ENCODE measurements at places on chromosomes 13 and 19.

DNA sequence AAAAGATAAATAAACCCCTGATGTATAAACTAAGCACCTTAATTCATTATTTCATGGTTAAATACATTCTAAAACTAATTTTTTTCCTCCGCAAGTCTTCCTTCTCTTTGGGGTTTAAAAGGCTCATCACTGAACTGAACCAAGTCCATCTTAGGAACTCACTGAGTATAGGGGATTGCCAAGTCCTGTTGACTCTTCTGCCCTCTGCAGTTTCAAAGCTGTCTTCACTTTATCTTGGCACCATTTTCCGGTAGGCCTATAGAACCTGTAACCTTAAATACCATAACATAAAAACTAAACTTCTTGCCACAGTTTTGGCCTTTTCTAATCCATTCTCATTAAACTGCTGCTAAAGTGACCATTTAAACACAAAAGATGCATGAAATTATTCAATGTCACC is 66.5 kb upstream of the USPL1 start:
- DNase-seq = no peak

- peak; percentile 24 for DNase-seq
These were observed 2.6 kb downstream of the POU2F2 start for GRCh38 chr19:42129399-42130253.

GRCh38 chr19:54201980-54202379 is 1.3 kb downstream of the RPS9 start:
- DNase-seq = no peak

DNA sequence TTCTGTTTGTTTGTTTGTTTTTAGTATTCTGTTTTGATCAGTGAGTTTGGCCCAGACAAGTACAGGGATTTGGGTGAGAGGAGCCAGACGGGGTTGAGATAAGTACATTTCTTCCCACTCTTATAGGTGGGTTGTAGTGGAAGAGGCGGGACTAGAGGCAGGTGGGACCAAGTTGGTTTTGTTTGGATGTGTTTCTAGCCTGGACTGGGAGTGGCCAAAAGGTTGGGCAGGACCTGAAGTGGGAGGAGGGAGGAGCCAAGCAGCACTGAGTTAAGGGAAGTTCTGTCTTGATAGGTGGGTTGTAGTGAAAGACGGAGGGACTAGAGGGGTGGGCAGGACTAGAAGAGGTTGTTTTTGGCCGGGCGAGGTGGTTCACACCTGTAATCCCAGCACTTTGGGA is 9.0 kb downstream of the DNASE2 start:
- no peak for DNase-seq

GRCh38 chr19:46040952-46041500 is at the start of gene IGFL4:
Gene IGFL4, minus strand, starts transcription at chr19:46041002. Its CDS starts 40 bp downstream, at chr19:46040962.
- DNase-seq = no peak

DNA sequence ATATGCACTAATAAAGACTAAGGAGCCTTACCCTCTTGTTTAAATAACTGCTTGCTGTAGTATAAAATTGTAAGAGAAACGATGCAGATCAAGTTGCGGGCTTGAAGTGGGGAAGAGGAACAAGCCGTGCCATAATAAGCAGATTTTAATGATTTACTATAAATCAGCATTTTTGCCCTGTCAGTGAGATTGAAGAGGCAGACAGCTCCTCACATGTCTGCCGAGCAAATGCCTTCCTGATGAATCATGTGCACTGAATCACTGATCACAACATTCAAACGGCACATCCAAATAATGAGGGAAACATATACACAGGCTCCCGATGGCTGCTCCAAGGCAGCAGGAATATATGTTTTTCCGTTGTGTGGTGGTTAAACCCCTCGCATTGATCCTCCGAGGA is 282.9 kb downstream of the TSHZ3 start:
- DNase-seq = no peak

DNA sequence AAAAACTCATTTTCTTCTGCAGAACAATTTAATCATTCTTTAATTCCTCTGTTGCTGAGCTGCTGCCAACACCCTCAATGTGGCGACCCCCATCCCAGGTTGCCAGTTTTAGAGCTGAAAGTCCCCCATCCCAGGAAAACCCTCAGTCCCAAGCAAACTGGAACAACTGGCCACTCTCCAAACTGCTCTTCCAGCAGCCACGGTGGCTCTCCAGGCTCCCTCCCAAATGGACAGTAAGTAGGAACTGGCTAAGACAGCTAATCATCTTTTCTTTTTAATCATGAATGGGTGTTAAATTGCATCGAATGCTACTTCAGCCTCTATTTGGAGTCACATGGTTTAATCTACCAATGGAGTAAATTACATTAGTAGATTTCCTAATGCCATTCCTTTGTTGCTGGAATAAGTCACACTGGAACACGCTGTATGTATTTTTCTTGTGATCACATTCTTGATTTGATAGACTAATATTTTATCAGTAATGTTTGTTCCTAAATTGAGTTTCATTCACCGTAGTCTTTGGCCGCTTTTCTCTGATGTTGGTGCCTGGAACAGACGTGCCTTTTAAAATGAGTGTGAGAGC is 33.7 kb upstream of the VSTM2B start:
- no peak for DNase-seq

DNA sequence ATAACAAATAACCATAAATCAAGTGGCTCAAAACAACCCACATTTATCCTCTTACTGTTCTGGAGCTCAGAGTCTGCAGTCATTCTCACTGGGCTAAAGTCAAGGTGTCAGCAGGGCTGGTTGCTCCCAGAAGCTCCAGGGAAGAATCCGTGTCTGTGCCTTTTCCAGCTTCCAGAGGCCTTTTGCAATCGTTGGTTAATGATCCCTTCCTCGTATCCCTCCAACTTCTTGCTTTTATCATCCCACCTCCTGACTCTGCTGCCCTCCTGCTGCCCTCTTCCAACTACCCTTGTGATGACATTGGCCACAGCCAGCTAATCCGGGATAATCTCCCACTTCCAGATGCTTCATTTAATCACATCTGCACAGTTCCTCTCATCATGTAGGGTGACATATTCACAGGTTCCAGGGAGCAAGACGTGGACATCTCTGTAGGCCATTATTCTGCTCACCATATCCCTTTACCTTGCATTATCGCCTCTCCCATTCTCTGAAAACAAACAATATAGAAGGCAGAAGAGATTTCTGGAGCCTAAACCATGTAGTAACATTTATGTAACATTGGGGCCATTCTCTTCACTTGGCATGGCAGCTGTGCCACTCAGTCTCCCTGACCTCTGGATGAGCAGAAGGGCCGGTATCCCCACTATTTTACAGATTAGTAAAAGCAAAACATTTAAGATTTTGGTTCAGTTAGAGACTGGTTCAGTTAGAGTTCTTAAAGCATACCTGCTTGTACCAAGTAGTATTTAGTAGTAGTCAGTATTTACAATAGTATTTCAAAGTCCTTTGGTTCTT is 53.5 kb downstream of the RFC3 start:
- DNase-seq = no peak

DNA sequence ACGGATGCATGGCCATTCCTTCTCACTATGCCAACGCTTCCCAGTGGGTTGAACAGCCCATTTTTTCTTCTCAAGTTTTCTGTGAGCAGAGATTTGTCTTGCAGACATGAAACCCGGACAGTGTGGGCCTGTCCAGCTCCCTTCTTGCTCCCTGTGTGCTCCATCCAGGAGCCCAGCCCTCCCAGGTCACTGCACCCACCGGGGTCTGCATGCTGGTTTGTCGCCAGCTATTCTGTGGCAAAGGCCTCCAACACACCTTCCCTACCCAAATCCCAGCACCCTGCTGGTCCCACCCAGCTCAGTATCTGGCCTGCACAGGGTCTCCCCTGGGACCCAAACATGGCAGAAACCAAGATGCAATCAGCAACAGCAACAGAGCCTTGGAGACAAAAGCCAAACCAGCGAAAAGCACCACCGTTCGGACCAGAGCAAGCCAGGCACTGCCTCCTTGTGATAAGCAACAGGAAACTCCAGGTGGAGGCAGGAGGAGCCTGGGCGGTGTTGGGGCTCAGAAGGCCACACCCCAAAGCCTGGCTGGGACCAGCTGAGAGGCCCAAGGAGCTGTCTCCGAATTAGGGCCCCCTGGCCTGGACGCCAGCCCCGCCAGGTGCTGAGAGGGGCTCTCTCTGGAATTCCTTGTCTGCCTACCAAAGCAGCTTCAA is 12.2 kb upstream of the SPACA7 start:
- DNase-seq = no peak

DNA sequence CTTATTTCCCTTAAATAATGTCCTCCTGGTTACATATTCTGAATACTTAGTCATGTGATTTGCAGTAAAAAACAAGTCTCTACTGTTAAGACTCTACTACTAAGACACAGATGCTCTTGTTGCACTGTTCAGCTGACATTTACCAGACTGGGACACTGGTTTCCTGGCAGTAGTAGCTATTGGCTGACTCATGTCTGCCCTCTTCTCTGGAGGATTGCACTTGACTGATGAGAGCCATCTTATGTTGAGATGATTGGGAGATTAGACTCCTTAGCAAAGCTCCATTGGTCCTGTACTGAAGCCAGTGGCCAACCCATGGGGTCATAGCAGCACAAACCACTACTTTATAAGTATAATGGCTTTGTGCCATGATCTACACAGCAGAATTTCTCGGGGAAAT is 1672.6 kb upstream of the PCDH20 start:
- DNase-seq = no peak

GRCh38 chr19:51020988-51021651 is 1.6 kb upstream of the KLK10 start:
- peak; percentile 10 for DNase-seq

DNA sequence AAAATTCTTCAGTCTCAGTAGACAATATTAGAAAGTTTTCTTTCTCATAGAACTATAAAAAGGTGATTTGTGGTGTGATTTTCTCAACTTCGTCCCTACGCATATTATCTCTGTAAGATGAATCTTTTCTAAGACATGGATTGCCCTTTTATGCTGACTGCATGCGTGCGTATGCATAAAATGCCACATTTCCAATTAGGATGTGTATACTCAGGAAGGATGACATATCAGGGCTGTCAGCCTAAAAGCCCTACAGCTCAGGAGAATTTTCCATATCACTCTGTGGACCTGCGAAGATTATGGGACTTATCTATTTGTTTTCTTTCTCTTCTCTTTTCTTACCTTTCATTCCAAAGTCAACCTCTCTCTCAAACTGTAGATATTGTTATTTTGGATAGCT is 166.5 kb upstream of the GPC6 start:
- no peak for DNase-seq

GRCh38 chr19:51016798-51017683 is 2.5 kb downstream of the KLK10 start:
- no peak for DNase-seq

DNA sequence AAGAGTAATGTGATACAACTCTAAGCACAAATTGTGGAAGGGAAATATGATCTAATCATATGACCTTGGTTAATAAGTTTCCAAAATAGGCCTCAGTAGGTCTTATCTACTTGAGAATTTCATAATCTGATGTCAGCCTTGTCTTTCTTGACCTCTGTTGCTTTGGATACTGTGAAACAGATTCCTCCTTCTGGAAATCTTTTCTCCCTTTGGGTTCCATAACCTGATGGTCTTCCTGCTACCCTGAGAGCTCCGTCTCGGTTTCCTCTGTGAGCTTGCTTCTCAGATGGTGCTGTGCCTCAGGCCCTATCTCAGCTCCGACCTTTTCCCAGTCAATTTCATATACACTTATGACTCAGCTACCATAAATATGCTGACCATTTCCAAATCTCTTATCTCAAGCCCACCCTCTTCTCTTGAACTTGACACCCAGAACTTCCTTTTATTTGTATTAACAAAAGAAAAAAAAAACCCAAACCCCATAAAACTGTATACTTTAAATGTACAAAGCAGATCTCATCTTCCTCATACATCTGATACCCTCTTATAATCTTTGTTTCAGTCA is 6.4 kb upstream of the SLC46A3 start:
- no peak for DNase-seq

GRCh38 chr19:19256072-19256969 is 16.8 kb downstream of the TM6SF2 start:
- DNase-seq = peak; percentile 17

- DNase-seq = no peak
These were observed 97.7 kb upstream of the DOCK9 start for GRCh38 chr13:99075268-99076191.

GRCh38 chr19:46975925-46976782 is 43.5 kb upstream of the NPAS1 start:
- DNase-seq = peak; percentile 69

DNA sequence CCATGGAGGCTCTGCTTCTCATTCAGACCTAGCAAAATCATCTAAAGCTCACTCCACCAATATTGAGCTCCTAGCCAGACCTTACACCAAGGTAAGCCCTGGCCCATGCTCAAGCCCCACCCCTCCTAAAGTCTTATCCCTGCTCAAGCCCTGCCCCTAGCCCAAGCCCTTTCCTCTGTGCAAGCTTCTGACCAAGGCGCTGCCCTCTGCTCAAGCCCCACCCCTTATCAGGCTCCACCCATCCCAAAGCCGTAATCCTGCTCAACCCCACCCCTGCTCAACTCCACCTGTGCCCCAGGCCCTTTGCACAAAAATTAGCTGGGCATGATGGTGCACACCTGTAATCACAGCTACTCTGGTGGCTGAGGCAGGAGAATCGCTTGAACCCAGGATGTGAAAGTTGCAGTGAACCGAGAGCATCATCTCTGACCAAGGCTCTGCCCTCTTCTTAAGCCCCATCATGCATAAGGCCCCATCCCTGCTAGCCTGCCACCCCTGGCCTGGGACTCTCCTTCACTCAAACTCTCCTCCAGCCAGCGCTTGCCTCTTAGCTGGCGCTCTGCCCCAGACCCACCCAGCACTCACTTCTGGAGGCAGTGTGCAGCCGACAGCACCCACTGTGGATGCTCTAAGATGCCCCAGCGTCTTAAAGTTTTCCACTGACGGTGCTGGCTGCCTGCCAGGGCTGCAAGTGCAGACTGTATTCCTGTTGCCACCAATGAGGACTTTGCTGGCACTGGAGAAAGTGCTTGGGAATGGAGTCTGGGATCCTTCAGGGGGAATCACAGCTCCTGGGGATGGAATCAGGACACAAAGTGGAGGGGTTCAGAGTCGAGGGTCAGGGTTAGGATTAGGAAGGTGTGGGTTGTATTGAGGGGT is 16.5 kb downstream of the KLK4 start:
- no peak for DNase-seq

DNA sequence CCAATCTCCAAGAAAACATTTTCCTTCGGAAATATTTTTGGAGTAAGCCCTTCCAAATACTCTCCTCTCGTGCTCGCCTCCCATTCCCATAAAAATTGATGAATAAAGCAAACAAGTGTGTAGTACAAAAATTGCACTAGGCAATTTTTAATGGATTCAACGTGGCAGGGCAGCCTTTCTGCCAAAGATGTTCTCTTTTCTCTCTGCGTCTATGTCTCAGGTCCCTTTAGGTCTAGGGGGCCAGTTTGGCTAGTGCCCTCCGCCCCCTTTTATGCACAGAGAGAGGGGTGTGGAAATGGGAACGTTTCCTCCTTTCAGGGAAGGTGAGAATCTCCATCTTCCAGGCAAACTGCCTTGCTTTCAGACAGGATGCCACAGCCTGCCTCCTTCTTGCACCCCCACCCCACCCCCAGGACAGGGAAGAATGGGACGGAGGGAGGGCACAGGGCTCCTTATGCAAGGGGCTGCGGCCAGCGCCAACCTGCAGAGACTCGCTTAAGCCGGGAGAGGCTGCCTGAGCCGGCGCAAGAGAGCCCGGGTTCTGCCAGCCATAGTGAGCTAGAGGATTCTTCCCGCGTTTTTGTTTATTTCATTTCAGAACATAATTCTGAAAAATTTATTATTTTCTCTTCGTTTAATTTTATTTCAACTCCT is 2.7 kb upstream of the ZIC2 start:
- DNase-seq = no peak

GRCh38 chr13:98482476-98483444 is 94.1 kb downstream of the STK24 start:
- peak; percentile 65 for DNase-seq
